ENCODE measurements at places on chromosomes 16 and 17.

- no peak for DNase-seq
These were observed 2.6 kb downstream of the SLC6A4 start for GRCh38 chr17:30232824-30233427.

- DNase-seq, result peak; percentile 56
These were observed 664 bp upstream of the BCL6B start for GRCh38 chr17:7021993-7022778.

DNA sequence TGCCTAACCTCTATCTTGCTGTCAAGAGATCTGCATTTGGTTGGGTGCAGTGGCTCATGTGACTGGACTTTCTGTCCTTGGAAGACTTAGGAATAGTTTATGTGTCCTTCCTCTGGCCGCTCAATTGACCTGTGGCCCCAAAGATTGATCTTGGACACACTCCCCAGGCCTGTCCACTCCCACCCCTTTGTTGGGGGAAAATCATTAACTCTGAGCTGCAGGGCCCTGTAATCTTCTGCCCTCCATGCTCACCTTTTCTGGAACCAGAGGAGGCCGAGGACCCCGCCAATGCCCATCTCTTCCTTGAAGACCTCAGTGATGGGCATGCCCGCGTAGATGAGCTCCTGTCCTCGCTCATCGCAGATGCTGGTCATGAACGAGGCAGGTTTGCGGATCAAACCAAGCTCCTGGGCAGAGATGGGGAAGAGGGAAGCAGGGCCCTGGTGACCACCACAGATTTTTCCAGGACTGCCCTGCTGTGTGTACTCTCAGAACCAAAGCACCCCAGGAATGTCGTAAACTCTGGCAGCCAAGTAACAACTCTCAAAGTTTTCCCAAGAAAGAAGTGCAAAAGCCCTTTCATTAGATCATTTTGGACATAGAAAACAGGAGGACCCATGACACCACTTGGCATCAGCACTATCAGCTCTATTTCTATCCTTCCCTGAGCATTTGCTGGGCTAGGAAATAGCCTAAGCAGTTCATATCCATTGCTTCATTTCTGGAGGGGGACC lies 8.5 kb upstream of the KLHL11 start:
- DNase-seq, result no peak

- DNase-seq, result no peak
These were observed 13.8 kb downstream of the CHST6 start for GRCh38 chr16:75481475-75481874.

- peak; percentile 33 for DNase-seq
These were observed 154.1 kb upstream of the SOX9 start for GRCh38 chr17:71966459-71967313.

DNA sequence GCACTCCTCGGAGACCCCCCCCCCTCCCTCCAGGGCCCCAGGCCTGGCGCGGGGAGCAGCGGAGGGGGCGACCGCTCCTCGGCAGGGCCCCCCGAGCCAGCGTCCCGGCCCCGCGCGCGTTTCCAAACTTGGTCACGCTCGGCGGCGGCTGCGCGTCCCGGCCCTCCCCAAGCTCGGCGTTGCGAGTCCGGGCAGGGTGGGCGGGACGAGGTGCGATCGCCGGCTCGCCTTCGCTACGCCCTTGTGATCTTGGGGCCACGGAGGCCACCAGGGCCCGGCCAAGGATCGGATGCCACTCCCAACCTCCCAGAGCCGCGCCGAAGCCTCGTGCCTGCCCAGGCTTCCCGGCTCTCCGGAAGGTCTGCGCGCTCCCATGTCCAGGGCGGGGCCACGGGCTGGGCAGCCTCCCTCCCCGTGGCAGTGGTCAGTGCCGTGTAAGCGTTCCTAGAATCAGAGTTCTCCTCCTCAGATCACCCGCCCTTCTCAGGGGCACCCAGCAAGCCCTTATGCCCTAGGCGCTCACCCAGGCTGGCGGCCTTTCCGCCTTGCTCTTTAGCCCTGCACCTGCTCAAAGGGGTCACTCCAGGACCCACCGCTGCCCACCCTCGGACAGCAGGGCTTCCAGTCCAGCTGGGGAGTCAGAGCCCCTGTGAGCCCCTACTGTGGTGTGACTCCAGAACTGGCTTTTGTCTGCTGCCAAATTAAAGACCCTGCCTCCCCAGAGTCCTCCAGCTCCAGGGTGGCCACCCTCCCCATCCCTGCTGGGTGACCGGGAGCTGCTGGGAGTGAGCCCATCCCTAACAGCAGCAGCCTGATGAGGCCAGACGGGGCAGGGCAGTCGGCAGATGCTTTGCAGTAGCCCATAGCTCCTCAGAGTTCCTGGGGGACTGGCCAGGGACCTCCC lies 12.2 kb upstream of the MRPS23 start:
- no peak for DNase-seq

Measured in epithelial cell of esophagus (primary cell).